GM12878 (cell line): ENCODE measurements at places on chromosomes 2 and 18. TPM values are rescaled to one million over a fixed set of nuclear protein-coding genes. Genes with fewer than 3 reads are reported as not detected.

Gene SERPINE2
- total RNA-seq = 0.92 and 1.0 TPM in 2 replicates

GRCh38 chr2:237892984-237893595 lies 33.7 kb downstream of the RAMP1 start:
- H3K4me3 ChIP-seq = no peak overlapping the region
- peaks cover under 1% of the 10 kb centered on the region for H3K4me1 ChIP-seq
- H3K27me3 ChIP-seq = no peaks in the 10 kb centered on the region
- H3K36me3 ChIP-seq = no peaks in the 10 kb centered on the region

DNA sequence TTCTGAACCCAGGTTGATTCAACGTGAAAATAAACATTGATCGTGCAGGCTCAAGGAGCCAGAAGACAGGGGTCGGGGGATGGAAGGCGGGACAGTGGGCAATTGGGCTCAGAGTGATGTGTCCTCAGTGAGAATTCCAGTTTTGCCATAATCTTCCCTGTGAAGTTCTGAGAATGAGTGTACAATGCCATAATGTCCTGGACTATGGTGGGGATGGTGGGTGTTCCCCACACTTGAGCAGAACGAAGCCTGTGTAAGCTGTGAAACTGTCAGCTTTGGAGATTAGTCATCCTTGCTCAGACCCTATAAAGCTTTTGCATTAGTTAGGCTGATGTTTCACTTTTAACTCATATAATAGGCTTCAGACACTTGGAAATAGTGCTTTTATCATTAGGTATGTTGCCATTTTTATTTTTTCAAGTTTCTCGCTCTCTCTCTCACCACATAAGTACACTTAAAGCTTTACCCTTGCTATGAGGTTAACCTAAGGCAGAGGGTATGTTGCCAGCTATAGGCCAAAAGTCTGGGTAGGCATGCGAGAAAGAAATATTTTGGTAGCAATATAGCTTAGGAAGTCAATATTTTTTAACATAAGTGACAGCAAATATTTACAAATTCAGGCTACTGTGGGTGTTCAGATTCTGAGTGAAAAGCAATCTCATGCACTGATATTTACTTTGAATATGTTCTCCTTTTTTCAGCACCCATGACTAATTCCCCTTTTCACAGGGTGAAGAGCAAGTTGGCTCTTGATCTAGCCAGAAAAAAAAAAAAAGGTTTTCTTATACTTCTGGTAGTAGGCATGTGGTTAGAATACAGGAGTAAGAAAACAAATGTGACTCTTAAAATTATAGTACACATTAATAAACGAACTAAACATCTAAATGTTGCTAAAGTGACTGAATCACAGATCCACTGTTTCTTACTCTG lies 47.2 kb downstream of the CDC42EP3 start:
- DNase-seq = peak; percentile 93
- H3K4me1 ChIP-seq = peaks cover 54% of the 10 kb centered on the region
- H3K27me3 ChIP-seq = no peaks in the 10 kb centered on the region
- peak overlapping the region; percentile 24; the same call in 1 of the 2 replicates for H3K4me3 ChIP-seq

- H3K27ac ChIP-seq = no peak overlapping the region
- no peak overlapping the region for H3K4me3 ChIP-seq
These were observed 58.9 kb upstream of the TEX51 start for GRCh38 chr2:126839796-126840195.

DNA sequence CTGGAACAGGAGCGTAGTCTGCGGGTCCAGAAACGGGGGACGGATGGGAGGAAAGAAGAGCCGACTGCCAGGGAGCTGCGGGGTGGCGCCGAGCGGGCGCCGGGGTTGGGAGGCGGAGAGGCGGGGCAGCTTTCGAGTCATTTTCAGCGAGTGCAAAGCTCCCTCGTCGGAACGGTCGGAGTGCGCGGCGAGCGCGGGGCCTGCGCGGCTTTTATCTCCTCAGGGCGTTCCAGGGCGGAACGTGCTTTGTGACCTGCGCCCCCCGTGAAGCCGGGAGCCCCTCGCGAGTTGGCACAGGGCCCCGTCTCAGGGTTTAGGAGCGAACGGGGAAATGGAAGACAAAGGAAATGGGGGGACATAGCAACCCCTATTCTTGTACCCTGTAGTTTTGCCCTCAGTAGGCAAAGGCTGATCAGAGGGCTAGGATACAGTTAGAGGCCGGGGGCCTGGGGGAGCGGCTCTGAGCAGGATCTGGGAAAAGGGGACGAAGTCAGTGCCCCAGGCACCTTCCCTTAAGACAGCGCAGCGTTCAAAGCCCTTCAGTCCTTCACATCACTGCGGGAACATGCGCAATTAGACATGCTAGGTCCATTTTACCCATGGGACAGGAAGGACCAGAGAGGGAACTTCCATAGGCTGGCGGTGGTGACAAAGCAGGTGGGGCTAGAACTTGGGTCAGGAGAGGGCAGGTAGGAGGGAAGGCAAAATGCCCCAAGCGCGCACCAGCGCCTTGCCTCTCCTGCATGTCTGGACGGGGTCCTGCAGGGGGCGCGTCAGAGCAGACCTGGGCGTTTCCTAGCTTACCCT lies 60.1 kb upstream of the IL1RL1 start:
- no peak overlapping the region for H3K4me3 ChIP-seq
- no peaks in the 10 kb centered on the region; the same call in 1 of the 2 replicates for H3K27me3 ChIP-seq
- H3K27ac ChIP-seq = no peak overlapping the region
- no peaks in the 10 kb centered on the region for H3K4me1 ChIP-seq
- no peaks in the 10 kb centered on the region for H3K36me3 ChIP-seq
- no peak for DNase-seq

GRCh38 chr2:118430510-118431164 lies 342.4 kb downstream of the INSIG2 start:
- H3K4me1 ChIP-seq = no peaks in the 10 kb centered on the region
- no peaks in the 10 kb centered on the region for H3K36me3 ChIP-seq

DNA sequence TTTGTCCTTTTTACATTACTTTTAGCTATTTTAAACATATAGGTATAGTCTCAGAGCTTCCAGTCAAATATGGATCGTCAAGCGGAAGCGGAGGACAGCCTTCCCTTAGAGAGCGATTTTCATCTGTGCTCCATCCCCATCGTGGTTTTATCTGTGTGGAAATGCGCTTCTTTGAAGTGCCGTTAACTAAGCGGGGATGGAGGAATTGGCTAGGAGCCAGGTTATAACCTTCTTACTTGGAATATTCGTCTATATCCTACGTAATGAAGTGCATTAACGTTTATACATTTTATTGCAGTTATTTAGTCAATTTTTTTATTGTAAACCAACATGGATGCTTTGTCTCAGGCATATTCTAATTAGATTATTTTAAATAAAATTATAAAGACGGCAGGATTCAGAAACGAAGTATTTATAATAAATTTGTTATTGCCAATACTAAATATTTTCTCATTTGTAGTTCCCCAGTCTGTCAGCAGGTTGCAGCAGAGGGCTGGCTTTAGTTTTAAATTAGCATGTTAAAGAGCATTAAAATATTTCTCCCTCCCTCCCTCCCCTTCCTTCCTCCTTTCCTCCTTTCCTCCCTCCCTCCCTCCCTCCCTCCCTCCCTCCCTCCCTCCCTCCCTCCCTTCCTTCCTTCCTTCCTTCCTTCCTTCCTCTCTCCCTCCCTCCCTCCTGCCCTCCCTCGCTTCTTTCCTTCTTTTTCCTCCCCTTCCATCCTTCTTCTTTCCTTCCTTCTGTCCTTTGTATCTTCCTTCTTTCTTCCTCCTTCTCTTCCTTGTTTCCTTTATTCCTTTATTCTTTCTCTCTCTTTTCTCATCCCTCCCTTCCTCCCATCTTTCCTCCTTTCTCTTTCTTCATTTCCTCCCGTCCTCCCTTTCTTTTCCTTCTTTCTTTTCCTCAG lies 80.6 kb upstream of the DOCK10 start:
- H3K4me3 ChIP-seq = no peak overlapping the region
- H3K27ac ChIP-seq = no peak overlapping the region
- no peaks in the 10 kb centered on the region for H3K4me1 ChIP-seq
- no peaks in the 10 kb centered on the region; the same call in 1 of the 2 replicates for H3K27me3 ChIP-seq

- H3K27me3 ChIP-seq = no peaks in the 10 kb centered on the region
- no peak overlapping the region for H3K4me3 ChIP-seq
- DNase-seq = no peak
- no peak overlapping the region for H3K27ac ChIP-seq
- no peaks in the 10 kb centered on the region for H3K4me1 ChIP-seq
These were observed 276.9 kb downstream of the PTPRM start for GRCh38 chr18:7844017-7844416.

DNA sequence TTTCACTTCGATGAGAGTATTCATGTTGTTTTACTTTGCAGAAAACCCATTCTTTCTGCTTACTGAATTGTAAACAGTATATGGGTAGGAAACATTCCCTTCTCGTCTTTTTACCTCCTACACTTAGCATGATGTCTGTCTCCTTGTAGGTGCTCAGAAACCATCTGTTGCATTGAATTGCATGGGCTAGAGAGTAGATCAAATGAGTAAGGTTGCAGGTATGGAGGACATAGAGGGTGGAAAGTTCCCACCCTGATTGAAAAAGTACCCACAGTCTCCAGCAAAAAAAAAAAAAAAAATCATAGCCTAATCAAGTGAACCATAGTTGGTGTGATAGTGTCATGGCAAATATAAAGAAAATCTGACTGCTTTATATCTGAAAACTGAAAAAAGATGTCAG lies 1.7 kb downstream of the CYTIP start:
- DNase-seq = no peak
- peaks cover 8% of the 10 kb centered on the region; the same call in 1 of the 2 replicates for H3K4me1 ChIP-seq
- H3K4me3 ChIP-seq = peak overlapping the region; percentile 90
- H3K27me3 ChIP-seq = no peaks in the 10 kb centered on the region
- peak overlapping the region; percentile 98 for H3K27ac ChIP-seq

GRCh38 chr18:6132751-6133368 lies 237.5 kb upstream of the TMEM200C start:
- no peaks in the 10 kb centered on the region for H3K27me3 ChIP-seq
- H3K4me1 ChIP-seq = no peaks in the 10 kb centered on the region
- no peak overlapping the region for H3K4me3 ChIP-seq
- H3K36me3 ChIP-seq = no peaks in the 10 kb centered on the region; the same call in 1 of the 2 replicates
- no peak overlapping the region for H3K27ac ChIP-seq
- no peak for DNase-seq

- H3K27me3 ChIP-seq = no peaks in the 10 kb centered on the region
- DNase-seq = no peak
- no peak overlapping the region for H3K27ac ChIP-seq
These were observed 46.8 kb upstream of the MBOAT2 start for GRCh38 chr2:9050122-9050809.

GRCh38 chr2:65081232-65081685 lies 25.0 kb downstream of the CEP68 start:
- H3K4me3 ChIP-seq = no peak overlapping the region
- H3K36me3 ChIP-seq = peaks cover 15% of the 10 kb centered on the region
- DNase-seq = no peak
- no peaks in the 10 kb centered on the region for H3K4me1 ChIP-seq
